ENCODE measurements at places on chromosomes 2 and 18.

DNA sequence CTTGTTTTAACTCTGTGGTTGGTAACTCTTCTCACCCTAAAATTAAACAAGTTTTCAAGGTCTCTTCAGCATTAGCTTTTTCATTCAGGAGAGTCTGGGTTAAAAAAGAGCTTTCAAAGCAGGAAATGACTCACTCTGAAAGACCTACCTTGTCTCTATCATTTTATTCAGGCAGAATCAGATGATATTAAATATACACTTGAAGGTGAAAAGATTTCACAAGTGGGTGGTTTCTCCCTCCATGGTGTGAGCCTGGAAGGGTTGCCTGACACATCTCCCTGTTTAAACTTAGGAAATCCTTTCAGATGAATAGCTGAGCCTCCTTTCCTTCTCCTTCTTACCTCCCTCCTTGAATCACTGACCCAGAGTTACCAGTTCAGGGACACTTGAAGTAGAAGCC lies 1402.0 kb upstream of the PIK3C3 start:
- no peak for DNase-seq

- no peak for DNase-seq
Observed at GRCh38 chr2:226338825-226339224, 460.8 kb downstream of the IRS1 start.

GRCh38 chr2:221267773-221268425 lies 304.2 kb downstream of the EPHA4 start:
- DNase-seq, result no peak

- DNase-seq, result no peak
Observed at GRCh38 chr2:66306483-66306882, 128.4 kb upstream of the MEIS1 start.

DNA sequence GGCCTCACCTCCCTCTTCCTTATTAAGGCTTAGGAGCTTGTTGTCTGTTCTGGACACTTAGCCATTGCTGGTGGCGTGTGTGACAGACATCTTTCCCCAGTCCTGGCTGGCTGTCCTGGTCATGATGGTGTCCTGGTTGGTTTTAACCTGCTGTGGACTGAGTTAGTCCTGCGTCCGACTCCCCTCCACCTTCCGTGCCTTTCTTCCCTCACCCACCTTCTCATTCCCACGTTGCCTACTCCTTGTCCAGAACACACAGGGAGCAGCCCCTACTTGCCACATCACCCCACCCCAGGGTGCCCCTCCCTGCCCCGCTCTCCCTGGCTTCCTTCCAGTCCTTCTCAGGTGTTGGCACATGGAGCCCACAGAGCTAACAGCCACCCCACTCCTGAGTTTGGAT lies 9.5 kb downstream of the ANO7 start:
- DNase-seq, result no peak

GRCh38 chr2:67108231-67108630 lies 288.9 kb upstream of the ETAA1 start:
- DNase-seq, result no peak

- DNase-seq, result no peak
Observed at GRCh38 chr2:172564376-172564775, 8.5 kb downstream of the PDK1 start.

DNA sequence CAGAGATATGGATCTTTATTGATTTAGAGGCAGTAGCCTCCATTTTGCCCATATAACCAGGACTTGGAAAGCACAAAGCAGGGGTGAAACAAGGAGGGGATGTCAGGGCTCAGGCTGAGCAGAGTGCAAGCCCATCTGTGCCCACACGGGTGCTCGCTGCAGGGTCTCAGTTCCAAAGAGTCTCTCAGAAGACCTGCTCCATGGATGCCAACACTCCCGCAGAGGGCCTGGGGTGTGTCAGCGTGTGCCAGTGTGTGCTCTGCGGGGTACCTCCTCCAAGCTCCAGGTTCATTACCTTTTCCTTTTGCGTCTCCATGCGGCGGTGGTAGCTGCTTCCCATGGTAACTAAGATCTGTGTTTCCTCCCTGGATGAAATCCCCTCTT lies 107.5 kb downstream of the EIPR1 start:
- no peak for DNase-seq
